Kidney glomerular epithelial cell (primary cell): ENCODE measurements at places on chromosomes 5 and 9.
A peak's percentile ranks its signal among the peaks of the same experiment; 100 is the strongest.

- DNase-seq = peak; percentile 18
Observed at GRCh38 chr5:96537386-96537785, 104.3 kb upstream of the PCSK1 start.

GRCh38 chr5:16736158-16736995 lies 119.6 kb upstream of the RETREG1 start:
- no peak for DNase-seq

GRCh38 chr5:82622711-82623514 lies 344.8 kb upstream of the RPS23 start:
- DNase-seq = no peak

GRCh38 chr9:35236692-35237091 lies 74.9 kb downstream of the UNC13B start:
- DNase-seq = no peak

DNA sequence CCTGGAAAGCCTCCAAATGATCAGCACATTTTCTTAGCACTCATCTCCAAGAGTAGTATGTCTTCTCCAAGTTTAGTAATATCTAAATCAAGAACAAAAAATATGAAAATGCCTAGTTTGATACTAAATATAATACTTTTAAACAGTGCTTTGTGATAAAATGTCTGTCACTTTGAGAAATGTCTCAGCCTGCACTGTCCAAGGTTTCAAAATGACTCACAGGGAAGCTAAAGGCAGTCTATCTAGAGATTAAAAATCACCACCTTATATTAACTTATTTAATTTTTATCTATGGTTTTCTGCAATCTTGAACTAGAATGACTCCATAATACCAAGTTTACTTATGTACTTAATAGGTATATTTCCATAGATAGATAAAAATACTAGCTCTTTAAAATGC lies 633.0 kb upstream of the C9orf72 start:
- DNase-seq = no peak

DNA sequence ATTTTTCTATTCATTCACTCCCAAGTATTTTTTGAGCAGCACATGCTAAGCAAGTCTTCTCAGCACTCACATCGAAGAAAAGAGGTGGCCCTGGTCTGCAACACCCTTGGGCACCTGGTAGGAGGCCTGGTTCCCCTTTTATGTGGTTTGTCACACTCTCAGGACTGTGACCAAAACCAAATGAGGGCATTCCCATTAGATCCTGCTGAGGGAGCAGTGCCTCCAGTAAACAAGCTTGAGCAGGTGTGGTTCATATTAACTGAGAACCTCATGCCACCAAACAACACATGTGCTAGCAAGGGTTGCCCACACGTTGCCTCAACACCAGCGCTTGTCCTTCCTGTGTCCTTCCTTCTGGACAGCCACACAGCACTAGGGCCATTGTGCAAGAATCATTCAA lies 26.9 kb upstream of the SYK start:
- no peak for DNase-seq

DNA sequence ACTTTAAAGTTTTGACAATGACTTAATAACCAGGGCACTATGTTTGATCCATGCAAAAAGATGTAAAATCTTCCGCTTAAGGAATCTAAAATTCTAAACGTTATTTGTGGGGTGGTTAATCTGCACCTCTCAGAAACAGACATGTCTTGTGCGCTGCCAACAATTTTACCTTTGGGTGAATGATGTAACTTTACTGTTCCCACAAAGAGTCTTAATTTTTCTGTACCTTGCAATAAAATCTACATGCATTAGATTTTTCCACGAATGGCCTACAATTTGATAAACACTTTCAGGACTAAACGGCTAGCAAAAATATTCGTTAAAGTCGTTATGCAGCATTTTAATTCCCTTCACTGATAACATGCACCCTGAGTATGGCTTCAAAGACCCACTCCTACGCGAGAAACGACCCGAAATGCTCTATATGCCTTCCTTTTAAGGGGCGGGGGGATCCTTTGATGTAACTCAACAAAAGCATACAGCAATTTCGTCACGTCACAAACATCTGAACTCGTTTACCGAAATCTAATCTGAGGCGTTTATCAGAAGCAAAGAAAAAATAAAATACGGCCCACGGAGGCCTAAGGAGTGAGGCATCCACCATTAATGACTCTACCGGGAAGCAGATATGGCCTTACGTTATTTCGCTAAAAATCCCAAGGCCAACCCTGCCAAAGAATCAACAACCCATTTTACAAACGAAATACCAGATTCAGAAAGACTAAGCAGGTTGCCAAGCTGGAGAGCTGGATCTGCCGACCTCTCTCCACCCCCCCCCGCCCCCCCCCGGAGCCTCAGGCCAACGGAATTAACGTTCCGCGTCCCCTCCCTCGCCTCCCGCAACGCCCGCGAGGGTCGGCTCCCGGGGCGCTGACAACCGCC lies 621 bp downstream of the AK6 start:
- peak; percentile 65 for DNase-seq

DNA sequence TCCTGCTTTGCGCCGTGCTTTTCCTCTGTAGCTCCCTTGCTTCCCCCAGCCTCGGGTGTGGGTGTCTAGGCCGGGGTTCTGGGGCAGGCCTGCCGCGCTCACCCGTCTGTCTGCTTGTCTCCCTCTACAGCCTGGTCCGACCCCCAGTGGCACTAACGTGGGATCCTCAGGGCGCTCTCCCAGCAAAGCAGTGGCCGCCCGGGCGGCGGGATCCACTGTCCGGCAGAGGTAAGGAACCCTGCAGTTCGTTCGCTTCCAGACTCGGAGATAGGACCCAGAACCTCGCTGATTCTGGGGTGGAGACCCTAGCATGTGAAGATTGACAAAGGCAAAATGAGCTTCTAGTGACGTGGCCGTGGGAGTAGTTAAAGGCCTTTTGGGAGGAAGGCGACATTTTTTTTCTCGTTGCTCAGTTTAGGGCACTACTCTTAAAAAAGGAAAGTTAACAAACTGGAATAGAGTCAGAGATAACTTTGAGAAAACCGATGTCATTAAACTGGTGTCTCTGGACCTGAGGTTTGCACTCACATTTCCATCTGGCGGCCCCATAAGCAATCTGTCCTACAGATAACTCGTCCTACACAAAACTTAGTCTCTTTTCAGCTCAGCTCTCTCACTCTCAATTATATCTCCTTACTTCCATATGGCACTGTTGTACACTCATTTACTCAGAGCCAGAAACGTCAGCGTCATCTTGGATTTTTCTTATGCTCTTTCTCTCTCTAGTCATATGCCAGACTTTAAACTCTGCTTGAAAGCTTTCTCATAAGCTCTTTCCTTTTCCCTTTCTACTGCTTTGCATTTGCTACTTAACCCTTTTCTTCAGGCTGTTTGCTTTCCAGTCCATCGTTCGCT lies 561 bp downstream of the SEC61B start:
- peak; percentile 53 for DNase-seq

GRCh38 chr5:171162165-171162564 lies 146.9 kb upstream of the TLX3 start:
- no peak for DNase-seq

- no peak for DNase-seq
Observed at GRCh38 chr9:94905606-94906005, 179.1 kb downstream of the AOPEP start.

GRCh38 chr5:135743181-135743580 lies 91.3 kb upstream of the SLC25A48 start:
- no peak for DNase-seq

GRCh38 chr9:14932641-14933040 lies 22.4 kb upstream of the FREM1 start:
- DNase-seq = no peak

- no peak for DNase-seq
Observed at GRCh38 chr5:66337626-66338226, 193.6 kb downstream of the SREK1 start.

- DNase-seq = no peak
Observed at GRCh38 chr5:123104607-123105006, 15.6 kb downstream of the PRDM6 start.

GRCh38 chr5:54159153-54159892 lies 151.1 kb downstream of the ARL15 start:
- DNase-seq = no peak

- no peak for DNase-seq
Observed at GRCh38 chr5:96245140-96246091, 187.6 kb downstream of the PCSK1 start.

GRCh38 chr9:107336718-107337360 lies 53.8 kb downstream of the RAD23B start:
- peak; percentile 60 for DNase-seq

GRCh38 chr9:135893104-135893503 lies 14.2 kb downstream of the CAMSAP1 start:
- DNase-seq = no peak

GRCh38 chr9:115046824-115047223 lies 71.1 kb downstream of the TNC start:
- DNase-seq = no peak

DNA sequence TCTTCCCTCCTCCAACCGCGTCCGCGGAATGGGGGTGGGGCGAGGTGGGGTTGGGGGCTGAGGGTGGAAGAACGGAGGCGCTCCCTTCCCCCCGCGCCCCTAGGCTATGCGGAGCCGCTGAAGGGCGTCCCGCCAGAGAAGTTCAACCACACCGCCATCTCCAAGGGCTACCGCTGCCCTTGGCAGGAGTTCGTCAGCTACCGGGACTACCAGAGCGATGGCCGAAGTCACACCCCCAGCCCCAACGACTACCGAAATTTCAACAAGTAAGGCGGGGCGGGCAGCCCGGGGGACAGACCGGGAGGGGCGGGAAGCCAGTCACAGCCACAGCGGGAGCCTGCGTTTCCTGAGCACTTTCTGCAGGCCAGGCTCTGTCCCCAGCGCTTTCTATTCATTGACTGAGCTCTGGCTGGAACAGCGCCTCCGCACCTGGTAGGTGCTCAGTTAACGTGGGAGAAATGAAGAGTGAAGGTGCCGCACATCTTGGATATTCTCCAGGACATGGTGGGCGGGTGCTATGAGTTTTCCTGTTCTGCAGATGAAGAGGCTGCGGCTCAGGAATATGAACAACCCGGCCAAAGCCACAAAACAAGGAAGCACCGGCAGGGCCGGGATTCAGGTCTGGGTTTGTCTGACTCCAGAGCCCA lies 11.3 kb downstream of the MYOZ3 start:
- no peak for DNase-seq

DNA sequence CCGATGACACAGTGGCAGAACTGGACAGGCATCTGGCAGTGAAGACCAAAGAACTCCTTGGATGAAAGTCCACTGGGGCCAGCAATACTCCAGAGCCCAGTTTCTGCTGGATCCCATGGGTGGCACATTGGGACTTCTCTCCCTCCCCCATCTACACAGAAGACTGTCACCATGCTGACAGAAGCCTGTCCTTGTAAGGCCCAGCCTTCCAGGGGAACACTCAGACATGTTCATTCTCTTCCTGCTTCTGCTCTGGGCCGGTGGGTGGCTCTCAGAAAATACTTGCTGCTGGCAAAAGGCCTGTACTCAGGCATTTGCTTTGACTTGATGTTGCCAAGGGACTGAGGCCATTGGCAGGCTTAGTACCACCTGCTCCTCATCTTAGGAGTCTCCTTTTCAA lies 48.3 kb upstream of the PTGS1 start:
- no peak for DNase-seq

GRCh38 chr9:137804908-137805630 lies 72.5 kb upstream of the CACNA1B start:
- DNase-seq = no peak

DNA sequence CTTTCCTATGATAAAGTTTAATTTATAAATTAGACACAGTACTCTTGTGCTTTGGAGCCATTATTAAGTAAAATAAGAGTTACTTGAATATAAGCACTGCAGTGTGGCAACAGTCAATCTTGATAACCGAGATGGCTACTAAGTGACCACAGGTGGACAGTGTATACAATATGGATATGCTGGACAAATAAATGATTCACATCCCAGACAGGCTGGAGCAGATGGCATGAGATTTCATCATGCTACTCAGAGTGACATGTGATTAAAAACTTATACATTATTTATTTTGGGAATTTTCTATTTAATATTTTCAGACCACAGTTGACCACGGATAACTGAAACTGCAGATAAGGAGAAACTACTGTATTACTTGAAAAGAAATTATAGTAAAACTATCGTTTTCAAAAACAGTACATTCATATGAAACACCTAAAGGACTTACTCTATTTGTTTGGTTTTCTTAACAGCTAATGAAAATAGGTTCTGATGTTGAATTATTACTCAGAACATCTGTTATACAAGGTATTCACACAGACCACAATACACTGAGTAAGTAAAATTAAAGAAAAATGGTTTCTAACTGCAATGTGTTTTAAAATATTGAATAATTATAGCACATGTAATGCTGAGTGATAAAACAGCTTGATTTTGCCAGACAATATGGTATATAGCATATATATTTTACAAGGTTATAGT lies 16.0 kb downstream of the LYRM7 start:
- no peak for DNase-seq

DNA sequence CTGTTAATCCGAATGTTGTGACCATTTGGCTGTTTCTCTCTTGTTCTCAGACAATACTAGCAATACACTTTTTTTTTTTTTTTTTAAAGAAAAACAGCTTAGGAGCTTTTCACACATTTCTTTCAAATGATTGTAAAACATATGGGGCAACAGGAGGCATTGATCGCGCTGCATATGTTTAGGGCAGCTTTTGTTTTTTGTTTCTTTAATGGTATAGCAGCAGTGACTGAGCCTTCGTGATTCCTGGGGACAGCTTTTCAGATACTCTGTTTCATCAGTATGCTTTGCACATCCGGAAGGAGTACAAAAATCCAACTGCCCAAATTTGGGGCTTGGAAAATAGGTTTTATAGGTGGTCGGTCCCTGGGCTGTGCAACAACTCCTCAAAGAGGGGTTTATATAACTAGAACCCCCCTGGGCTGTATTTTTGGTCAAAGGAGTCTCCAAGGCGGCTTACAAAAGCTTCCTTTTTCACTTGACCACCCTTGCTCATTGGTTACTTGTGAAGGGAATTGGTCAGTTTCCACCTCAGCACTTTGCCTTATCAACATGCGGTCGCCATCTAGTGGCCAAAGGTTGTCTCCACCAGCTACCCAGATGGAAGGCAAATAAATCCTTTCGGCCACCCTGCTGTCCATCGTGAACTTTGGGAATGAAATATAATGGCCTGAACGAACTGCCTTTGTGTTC lies 91.8 kb downstream of the PDE6A start:
- DNase-seq = peak; percentile 56

GRCh38 chr5:157197086-157197485 lies 16.4 kb downstream of the ITK start:
- no peak for DNase-seq

DNA sequence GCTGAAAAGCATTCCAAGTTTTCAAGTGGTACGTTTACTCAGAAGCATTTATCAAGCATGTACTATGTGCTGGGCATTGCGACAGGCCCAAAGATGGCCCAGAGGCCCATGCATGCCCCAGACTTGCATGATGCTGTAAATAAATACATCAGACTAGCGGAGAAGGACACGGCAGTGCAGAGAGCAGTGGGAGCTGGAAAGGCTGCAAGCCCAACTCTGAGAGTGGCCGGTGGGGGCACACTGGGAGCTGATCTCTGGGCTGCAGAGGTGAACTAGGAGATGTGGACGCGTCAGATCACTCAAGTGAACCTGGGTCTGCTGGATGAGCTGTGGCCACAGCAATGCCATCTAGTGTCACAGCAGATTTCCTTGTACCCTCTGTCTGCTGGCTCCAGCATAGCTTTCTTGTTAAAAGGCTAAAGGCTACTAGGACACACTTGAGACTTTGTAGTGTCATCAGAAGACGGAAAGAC lies 246.9 kb downstream of the FANCC start:
- DNase-seq = no peak

- DNase-seq = no peak
Observed at GRCh38 chr5:167786871-167787578, 504.4 kb upstream of the WWC1 start.

- DNase-seq = no peak
Observed at GRCh38 chr9:106486685-106487084, 376.3 kb upstream of the ZNF462 start.
